ENCODE measurements at places on chromosomes 2 and 18.

GRCh38 chr2:83251321-83251872 is 1207.7 kb downstream of the SUCLG1 start:
- DNase-seq = no peak

GRCh38 chr2:60496956-60497355 is 56.5 kb downstream of the BCL11A start:
- DNase-seq = no peak

DNA sequence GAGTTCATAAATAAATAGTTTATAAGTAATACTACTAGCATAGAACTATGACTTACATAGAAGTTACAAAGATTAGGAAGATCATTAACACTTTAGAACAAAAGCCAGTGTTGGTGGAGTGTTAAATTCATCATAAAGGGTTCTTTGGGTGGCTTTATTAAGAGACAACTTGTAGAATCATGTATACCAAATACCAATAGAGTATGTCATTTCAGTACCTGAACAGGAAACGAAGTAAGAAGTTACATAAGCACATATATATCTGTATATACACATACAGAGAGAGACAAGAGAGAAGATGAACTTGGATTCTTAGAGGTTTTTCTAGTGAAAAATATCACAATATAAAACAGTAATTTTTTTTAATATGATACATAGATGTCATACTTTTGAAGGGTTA is 82.5 kb upstream of the OTX1 start:
- DNase-seq = no peak

- DNase-seq = no peak
Measured at GRCh38 chr2:64081046-64081445, 61.8 kb upstream of the VPS54 start.

DNA sequence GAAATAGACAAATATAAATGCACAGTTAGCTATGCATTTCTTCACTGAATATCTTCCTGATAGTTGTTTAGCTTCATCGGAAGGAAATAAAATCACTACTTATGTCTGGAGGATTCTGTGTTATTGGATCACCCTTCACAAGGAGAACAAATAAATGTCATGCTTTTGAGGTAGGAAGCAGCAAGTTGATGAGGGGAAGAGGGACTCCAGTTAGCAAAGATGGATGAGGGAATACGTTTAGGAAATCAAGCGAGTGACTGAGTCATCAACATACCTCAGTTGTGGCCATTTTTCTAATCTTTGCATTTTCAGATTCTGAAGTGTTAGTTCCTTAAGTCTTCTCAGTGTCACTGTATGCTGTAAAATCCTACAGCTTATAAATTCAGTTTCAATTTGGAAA is 456.2 kb downstream of the EPHA4 start:
- no peak for DNase-seq

GRCh38 chr2:108377815-108378630 is at the start of gene SULT1C4:
SULT1C4 (plus strand) TSS chr2:108377954; CDS start chr2:108378338, 384 bp downstream.
- DNase-seq = no peak

GRCh38 chr2:7450833-7451190 is 533.6 kb downstream of the RNF144A start:
- no peak for DNase-seq

- no peak for DNase-seq
Measured at GRCh38 chr2:229800997-229801754, 86.8 kb upstream of the DNER start.

GRCh38 chr2:57876313-57876712 is 170.3 kb upstream of the VRK2 start:
- no peak for DNase-seq

- no peak for DNase-seq
Measured at GRCh38 chr18:56076723-56077122, 488.7 kb upstream of the TCF4 start.

- DNase-seq = no peak
Measured at GRCh38 chr2:37350034-37350433, 5.6 kb downstream of the QPCT start.

GRCh38 chr2:196176142-196176738 is 4.9 kb upstream of the STK17B start:
- DNase-seq = no peak

DNA sequence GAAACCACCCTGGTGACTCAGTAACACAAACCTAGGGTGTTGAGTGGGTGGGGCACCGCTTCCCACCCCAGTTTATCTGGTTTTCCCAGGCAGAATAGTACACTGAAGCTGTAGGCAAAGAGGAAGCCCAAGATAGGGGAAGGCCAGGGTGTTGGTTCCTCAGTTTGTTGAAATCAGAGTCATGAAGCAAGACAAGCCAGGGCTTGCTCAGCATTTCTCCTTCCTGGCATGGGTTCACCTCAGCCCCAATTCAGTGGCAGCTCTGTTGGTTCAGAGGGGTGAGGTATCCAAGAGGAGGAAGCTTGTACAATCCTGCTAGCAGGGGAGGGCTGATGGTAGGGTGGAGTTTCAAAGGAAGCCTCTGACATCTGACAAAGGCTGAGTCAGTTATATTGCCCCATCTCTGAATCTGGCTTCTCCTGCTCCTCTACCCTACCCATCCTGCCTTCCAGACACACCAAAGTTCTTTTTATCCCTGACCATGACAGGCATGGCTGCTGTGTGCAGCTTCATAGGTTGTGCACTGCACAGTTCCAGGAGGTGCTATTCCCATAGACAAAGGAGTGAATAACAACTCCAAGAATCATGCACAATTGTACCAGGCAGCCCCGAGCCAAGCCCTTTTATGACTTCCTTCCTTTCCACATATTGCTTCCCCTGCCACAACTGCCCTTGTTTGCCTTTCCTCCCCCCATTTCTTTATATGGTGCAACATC is 24.9 kb upstream of the RAB10 start:
- DNase-seq = no peak

GRCh38 chr2:118319271-118319684 is 231.0 kb downstream of the INSIG2 start:
- no peak for DNase-seq

GRCh38 chr2:218017211-218018053 is 14.6 kb upstream of the TNS1 start:
- no peak for DNase-seq

DNA sequence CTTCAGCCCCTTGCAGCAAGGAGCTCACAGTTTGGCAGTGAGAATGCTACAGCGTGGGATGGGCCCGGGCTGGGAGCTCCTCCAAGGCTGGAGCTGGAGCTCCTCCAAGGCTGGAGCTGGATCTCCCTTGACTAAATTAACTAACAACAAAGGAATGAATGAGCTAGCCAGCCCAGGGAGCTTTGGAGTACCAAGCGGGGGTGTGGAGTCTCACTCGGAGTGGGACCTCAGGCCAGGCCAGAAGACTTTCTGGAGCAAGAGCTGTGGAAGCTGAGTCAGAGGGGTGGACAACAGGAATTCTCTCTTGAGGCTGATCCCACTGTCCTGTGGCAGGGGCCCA is 244.7 kb upstream of the HS6ST1 start:
- DNase-seq = no peak

DNA sequence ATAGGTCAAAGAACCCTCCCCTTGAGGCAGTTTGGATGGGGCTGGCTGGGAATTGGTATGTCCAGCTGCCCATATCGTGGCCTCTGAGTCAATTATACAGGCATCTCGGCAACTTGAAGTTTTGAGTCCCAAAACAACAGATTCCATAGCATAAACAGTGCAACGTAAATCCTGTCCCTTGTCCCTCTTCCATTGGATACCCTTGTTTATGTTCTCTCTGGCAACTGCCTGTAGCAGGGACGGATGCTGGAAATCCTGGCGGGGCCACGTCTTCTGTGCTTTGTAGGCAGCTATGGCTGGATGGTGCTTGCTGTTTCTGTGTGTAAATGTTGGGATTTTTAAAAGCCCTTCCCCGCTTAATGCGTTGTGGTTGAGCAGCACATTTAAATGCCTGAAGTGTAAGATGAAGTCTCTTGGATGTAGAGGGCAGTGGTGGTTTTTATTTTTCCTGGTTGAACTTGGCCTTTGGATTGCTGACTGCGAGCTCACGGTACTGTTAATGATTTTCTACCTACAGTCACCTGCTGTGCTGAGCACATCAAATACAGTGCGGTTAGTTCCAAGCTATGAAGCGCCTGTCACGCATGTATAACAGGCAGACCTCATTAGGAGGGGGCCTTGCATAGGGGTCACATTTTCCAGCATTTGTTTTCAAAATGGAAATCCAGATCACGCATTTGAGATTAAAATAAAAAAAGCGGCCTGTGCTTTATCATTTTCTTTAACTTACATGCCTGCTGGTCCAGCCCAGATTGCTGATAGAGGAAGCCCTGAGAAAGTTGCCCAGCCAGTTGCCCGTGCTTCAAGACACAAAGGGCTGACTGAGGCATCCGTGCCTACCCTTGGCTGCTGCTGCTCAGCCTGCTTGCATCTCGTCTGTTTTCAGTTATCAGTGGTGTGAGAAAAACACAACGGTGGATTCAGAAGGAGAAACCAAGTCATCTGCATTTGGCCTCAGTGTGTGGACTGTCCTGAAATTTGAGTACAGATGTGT is 84.7 kb downstream of the NEDD4L start:
- peak; percentile 61 for DNase-seq

- DNase-seq = no peak
Measured at GRCh38 chr2:216742411-216742810, 47.1 kb upstream of the IGFBP5 start.

DNA sequence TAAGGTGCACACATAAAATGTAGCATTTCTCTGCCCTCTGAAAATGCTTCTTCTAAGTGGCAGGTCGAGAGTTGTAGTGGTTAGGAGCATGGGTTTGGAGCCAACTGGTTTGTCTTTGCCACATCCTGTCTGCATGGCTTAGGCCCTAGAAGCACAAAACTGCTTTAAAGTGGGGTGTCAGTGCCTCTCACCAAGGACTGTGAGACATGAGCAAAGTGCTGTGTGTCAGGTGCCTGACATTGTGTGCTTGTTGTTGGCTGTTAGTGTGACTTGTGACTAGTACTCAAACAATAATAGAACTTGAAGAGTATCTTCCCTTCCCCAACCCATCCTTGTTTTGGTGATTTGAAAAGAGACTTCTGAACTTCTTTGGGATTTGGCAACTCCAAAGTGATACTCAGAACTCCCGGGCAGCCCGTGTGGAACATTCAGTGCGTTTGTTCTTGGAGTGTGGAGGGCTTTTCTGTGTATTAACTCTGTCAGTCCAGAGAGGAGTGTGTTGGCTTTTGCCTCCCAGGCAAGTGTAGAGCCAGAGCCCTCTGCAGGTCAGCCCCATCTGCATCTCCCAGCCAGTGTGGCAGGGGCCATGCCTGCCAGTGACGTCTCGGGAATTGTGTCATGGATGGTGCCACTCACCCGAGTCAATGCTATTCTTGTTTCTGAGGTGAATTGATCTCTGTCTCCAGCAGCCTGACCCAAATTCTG is 5.0 kb downstream of the MGAT5 start:
- DNase-seq = no peak

- DNase-seq = no peak
Measured at GRCh38 chr2:71498261-71498701, 44.9 kb downstream of the DYSF start.

DNA sequence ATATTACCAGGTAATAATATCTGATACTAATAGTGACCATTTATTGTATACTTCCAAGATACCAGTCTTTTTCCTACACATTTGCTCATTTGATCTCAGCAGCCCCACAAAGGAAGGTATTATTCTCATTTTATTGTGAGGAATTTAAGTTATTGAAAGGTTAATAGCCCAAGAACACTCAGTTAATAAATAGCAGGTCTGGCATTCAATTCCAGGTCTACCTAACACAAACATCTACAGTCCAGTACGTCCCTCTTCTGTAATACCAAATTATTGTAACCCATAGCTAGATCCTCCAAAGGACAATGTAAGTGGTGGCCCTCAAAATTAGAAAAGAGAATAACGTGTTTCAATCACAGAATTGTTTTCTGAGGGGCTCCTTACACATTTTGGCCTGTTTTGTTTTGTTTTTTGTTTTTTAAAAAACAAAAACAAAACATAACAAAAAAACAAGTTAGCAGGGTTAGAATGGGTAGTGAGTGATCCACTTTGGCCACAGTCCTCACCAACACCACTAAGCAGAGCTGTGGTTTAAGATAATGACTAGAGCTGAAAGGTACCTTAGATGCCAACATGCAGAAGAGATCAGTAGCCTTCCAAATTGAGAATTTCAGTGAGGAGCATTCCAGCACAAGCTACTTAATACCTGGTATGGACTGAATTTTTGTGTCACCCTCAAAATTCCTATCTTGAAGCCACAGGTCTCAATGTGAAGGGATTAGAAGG is 137.5 kb downstream of the DYM start:
- no peak for DNase-seq

- no peak for DNase-seq
Measured at GRCh38 chr2:85794491-85795121, 40.8 kb downstream of the ATOH8 start.

DNA sequence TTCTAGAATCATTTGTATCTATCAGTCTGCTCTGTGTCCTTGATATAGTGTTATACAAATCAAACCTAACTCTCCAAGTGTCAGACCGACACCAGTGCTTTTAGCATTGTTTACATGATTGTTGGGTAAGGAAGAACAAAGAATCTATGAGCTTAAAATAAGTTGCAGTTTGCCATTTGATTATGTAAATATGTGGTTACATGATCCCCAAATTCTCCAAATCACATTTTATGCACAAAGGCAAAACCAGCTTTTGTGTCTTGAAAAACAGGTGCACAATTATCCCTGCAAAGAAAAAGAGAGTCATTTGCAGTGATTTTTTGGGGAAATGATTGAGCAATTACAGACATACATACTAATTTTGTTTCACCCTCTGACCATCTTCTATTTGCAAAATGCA is 652.6 kb upstream of the CHAC2 start:
- DNase-seq = no peak

- DNase-seq = peak; percentile 27
Measured at GRCh38 chr2:56749152-56749752, 565.5 kb downstream of the CCDC85A start.

DNA sequence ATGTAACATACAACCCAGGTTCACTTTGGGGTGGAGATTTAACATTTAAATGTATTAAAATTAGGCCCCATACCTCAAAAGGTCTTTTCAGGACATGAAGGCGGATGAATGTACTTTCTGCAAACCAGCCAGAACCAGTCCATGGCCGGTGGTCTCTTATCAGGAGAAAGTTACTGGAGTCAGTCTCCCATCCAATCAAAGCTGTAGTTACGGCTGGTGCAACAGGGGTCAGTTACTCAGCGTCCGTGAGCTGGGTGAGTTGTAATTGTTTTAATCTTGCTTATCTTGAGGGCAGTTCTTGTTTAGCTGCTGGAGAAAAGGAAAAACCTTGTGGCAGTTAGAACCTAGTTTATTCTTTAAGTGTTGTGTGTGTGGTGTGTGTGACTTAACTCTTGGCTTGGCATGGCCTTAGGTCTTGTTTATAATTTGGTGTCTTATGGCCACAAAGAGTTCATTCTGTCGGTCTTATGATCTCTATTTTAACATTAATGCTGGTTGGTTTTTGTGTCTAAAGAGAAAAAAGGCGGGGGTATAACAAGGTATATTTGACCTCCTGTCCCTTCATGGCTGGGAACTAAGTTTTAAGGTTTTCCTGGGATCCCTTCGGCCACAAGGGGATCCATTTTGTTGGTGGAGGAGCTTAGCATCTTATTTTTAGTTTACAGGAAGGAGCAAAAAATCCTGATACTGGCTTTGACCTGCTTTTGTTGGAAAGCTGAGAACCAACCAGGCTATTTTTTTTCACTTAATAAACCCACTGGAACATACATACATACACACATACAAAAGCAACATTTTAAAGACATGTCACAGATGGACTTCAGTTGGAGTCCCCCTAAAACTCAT is 143.5 kb upstream of the NCK2 start:
- DNase-seq = no peak

GRCh38 chr2:54534625-54535024 is 78.5 kb downstream of the SPTBN1 start:
- DNase-seq = no peak
